M059J (cell line): ENCODE measurements at places on chromosomes 5 and 9.
A peak's percentile ranks its signal among the peaks of the same experiment; 100 is the strongest.

- DNase-seq: no peak
Observed at GRCh38 chr5:471750-472058, 28.7 kb downstream of the EXOC3 start.

DNA sequence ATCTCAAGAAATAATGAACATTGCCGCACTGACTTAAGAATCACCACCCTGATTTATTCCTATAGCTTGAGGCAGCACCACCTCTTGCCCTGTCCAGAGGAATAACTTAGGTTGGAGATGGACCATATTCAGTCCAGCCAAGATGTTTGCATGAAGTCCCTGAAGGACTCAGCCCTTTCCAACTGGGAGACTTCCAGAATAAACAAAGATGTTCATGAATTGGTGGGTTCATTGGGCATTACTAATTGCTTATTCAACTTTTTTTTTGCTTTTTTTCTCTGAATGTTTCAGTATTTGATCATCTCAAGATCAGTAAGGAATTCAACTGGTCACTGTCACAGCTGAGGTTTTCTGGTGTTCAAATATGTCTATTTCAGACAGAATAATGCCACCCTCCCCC is 470.6 kb downstream of the CCDC171 start:
- peak; percentile 92 for DNase-seq

DNA sequence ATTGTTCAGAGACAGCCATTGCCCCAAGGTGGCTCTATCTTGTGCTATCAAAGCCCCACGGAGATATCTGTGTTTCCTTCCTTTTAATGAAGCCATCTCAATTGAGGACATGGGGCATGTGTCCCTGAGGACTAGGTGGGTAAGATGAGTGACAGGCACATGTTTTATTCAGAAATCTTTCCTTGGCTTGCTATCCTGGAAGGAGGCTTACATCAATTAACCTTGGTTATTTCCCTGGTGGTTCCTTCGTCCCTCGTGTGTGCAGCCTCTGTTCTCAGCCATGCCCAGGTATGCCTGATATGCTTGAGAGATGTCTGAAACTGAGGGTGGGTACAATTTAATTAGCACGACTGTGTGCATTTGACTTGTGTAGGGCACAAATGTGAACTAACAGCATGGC is 102.2 kb upstream of the TUT7 start:
- no peak for DNase-seq

- DNase-seq: peak; percentile 53
Observed at GRCh38 chr5:91339063-91339705, 43.9 kb downstream of the ARRDC3 start.

DNA sequence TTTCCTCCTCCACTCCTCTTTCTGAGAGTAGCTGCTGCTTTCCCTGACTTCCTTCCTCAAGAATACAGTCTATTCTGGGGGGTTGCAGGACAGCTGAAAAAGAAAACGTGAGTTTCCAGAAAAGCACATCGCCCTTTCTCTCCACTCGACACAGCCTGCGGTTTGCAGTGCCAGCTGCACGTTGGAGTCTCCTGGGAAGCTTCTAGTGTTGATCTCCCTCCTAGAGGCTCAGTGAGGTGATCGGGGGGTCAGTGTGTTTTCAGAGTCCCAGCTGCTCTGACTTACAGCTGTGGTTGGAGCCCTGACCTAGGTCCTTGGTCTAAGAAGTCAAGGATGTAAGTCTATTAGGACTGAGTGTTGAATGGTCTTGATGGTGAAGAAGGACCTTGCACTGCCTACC is 25.0 kb upstream of the SUSD3 start:
- DNase-seq: no peak

DNA sequence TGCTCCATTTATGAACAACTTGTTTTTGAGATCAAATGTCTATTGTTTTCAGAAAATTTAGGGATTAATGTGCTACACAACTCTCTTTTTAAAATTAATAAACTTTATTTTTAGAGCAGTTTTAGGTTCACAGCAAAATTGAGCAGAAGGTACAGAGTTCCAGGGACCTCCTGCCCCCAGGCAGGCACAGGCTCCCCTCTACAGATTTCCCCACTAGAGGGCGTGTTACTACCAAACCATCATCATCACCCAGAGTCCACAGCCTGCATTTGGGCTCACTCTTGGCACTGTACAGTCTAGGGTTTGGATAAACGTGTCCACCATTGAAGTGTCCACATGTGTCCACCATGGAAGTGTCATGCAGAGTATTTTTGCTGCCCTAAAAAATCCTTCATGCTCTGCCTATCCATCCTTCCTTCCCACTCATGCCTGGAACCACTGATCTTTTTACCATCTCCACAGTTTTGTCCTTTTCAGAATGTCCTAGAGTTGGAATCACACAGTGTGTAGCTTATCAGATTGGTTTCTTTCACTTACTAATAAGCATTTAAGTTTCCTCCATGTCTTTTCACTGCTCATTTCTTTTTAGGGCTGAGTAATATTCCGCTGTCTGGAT is 61.7 kb downstream of the MRPL36 start:
- peak; percentile 37 for DNase-seq
